ENCODE measurements at places on chromosomes 12 and 14.

DNA sequence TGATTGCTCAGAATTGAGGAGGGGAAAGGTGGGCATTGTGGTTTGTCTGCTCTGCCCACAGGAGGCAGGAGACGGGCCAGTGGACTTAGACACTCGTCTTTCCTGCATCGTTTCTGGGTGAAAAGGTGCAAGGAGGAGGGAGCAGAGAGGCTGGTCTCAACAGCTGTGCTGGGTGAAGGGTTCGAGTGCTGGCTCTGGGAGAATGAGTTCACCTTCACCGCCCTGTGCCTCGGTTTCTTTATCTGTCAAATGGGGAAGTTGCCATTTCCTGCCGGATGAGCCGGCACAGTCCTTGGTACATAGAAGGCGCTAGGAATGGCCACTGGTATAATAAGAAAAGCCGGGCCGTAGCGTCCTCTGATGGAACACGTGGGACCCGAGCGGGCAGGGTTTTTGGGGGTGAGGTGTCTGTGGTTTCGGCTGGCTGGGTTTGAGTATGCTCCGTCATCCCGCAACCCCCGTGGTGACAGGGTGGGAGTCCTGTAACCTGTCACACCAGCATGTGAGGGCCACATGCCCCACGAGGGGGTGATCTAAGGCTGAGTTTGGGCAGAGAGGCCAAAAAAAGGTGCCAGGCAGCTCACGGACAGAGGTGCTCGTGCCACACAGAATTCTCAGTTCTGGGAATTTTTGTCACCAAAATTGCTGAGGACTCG, 7.3 kb downstream of the BCL7A start:
- DNase-seq, result no peak

DNA sequence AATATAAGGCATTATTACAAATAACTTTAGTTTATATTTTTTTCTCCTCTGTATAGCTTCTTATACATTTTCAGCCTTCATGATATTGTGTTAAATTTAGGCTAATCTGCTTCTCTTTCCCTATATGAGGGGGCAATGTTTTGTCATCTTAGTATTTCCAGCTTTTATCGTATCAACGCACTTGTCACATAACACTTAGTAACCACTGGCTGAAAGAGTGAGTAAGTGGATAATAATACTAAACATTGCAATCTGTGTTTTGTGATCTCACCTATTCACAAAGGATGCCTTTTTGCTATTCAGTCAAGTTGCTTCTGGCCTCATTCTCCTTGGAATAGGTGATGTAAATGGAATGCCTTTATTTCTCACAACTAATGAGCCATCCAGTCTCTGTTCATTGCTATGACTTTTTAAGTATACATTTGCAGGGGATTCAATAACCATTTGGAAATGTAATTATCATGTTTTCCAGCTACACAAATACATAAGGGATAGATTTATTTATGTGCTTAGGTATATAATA, 260.9 kb downstream of the BMP4 start:
- no peak for DNase-seq

- no peak for DNase-seq
These were observed 485.8 kb upstream of the ATXN7L3B start for GRCh38 chr12:74051848-74052247.

- DNase-seq, result no peak
These were observed 64.9 kb upstream of the VASH1 start for GRCh38 chr14:76696361-76696760.

GRCh38 chr14:90605430-90605829, 208.6 kb downstream of the CALM1 start:
- no peak for DNase-seq

- DNase-seq, result no peak
These were observed 14.6 kb downstream of the MEG3 start for GRCh38 chr14:100840286-100841065.

GRCh38 chr14:104116756-104117340, 21.5 kb upstream of the KIF26A start:
- no peak for DNase-seq

Measured in cerebellar cortex (tissue), 1 donor.